Activated CD4-positive, alpha-beta T cell treated with anti-CD3 and anti-CD28 coated beads, Interleukin-2, amount 50 U/mL, for 48 hours (primary cell): ENCODE measurements at places on chromosomes 2 and 18.

DNA sequence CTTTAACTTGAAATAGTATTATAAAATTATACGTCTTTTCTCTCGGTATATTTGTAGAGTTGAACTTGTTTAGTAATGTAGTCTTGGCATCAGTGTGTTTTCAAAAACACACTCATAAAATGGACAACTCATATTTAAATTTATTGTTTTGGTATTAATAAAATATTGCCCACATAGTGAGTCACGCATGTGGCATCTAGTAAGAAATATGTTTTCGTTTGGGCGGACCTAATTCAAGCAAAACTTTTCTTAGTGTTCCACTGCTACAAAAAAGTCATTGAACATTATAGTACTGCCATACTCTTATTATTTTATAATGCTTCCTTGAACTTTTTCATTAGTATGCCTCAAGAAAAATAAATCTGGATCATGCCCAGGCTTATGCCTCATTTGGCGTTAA lies 31.1 kb upstream of the FAM237A start:
- no peak for DNase-seq

GRCh38 chr2:5618271-5618670 lies 73.9 kb upstream of the SOX11 start:
- no peak for DNase-seq

DNA sequence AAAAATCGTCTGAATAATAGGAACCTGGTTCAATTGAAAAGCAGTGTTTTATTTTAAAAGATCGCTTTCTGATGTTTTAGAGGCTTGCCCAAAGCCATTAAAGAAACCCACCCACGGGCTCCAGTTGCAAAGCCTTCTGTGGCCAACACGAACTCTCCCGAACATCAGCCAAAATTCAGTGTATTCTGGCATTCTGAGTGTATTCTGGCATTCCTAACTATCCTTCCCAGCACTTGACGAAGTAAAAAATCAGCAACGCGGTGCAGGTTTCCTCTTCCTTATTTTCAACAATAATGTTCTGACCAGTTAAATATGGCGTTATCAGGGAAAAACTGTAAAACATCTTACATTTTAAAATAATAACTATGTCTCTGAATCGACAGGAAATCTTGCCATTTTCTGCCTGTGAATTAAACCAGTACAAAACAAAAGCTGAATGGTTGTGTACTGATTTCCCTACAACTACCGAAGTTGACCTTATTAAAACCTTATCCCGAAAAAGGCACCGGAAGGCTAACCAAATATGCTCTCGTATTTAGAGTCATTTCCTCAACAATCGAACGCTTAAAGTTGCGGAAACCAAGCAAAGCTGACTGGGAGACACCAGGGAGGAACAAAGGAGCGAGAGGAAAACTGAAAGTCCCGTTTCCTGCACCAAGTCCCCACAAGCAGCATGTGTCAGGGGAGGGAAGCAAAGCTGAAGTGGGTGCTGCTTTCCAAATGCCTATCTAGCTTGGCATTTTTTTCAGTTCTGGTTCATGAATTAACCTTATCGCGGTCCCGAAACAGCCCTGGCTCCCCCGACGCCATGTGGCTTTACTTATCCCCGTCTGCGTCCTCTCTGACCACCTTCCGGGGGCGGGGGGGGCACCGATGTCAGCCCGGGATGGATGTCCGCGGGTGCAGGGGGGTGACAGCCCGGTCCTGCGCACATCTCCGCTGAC lies 44.3 kb downstream of the ZNF516 start:
- DNase-seq = peak; percentile 26

GRCh38 chr2:155525199-155525598 lies 807.3 kb downstream of the NR4A2 start:
- no peak for DNase-seq

- no peak for DNase-seq
These were observed 466.3 kb downstream of the SATB2 start for GRCh38 chr2:198991431-198991830.

- no peak for DNase-seq
These were observed 256.2 kb upstream of the CDH20 start for GRCh38 chr18:61076986-61077385.
